ENCODE measurements at places on chromosomes 2 and 18.

DNA sequence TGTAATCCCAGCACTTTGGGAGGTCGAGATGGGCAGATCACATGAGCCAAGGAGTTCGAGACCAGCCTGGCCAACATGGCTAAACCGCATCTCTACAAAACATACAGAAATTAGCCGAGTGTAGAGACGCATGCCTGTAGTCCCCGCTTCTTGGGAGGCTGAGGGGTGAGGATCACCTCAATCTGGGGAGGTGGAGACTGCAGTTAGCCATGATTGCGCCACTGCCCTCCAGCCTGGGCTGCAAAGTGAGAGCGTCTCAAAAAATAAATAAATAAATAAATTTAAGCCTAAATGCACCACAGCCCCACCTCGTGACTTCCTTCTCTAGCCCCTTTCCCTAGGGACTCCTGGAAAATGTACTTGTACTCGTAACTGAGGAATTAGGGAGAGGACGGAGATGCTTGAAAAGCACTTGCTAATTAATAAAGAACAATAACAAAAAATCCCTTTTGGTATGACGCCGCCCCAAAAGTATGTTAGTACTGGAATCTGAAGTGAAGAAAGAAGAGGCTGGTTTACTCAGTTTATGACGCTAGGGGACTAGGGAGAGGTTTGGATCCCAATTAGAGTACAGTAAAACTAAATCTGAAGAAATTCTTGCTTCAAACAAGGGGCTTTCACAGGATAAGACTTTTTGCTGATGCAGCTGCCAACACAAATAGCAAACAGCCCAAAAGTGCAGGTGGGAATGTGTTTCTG, 887 bp upstream of the ZNF396 start:
- no peak for DNase-seq

DNA sequence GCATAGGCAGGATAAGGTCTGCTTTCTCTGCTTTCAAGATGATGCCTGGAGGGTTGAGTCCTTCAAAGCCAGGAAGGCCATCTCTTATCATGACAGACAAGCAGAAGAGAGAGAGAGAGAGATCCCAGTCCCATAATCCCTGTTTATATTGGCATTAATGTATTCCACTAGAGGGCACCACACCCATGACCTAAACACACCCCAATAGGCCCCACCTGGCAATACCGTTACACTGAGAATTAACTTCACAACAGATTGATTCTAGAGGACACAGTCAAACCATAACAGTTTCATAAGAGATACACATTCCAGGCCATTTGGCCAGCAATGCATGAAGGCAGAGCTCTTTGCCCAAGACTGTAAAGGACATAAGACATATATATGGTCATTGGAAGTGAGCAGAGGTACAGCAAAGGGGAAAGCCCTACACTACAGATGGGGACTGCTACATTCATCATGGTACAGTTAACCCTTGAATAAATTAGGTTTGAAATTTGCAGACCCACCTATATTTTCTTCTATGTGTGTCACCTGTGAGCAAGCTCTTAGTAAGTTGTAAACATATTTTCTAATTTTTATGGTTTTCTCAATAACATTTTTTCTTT, 1516.1 kb downstream of the RPIA start:
- peak; percentile 61 for DNase-seq

GRCh38 chr2:37871456-37872191, 53.5 kb upstream of the RMDN2 start:
- no peak for DNase-seq

DNA sequence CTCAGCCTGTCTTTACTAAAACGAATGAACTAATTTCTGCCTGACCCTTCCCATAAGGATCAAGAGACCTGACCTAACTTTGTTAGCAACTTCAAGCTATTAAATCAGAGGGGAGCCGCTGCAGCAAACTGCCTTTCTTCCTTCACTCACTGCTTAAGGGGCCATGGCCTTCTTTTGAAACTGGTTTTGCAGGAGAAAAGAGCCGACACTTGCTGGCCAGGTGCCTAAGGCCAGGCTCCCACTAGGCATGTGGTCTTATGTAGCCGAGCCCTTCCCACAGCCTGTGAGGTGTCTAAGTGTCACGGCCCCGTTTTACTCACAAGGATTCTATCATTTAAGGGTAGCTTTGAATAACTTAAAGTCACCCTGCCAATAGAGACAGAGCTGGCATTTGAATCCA, 130.8 kb downstream of the ZNF236 start:
- no peak for DNase-seq

DNA sequence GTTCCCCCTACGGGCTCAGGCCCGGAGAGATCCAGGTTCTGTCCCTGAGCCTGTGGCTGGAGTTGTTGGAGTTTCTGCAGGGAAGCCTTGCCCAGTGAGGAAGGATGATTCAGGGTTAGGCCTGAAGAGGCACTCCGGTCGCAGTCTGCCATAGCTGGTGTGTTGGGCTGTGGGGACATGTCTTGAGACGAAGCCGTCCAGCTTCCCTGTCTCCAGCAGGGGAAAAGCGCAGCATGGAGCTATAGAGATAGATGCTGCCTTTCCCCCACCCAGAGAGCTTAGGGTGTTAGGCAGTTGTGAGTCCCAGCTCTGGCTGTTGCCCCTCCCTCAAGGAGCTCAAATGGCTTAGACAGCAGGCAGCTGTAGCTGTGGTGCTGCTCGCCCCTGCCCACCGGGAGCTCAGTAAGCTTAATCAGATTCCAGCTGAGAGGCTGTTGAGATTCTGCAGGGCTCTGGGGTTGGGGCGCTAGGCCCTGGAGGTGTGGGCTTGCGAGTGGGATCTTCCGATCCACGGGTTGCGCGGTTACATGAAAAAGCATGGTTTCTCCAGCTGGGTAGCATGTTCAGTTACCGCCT, 103.9 kb downstream of the PMAIP1 start:
- DNase-seq = no peak

GRCh38 chr18:49723648-49724180, 89.6 kb downstream of the ACAA2 start:
- DNase-seq = peak; percentile 75

DNA sequence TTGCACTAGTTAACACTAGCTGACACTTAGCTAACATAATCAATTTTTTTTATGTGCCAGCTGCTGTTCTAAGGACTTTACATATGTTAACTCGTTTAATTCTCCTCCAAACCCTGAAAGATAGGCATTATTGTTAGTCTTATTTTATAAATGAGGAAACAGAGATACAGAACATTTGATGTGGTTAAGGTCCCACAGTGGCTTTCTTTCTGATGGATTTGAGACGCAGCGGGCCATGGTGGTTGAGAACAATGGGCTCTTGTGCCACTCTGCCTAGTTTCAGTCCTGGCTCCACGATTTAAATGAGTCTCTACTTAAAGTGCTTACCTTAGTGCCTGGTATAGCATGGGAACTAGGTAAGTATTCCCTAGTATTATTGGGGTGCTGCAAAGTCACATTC, 201.9 kb upstream of the SPRED2 start:
- DNase-seq = peak; percentile 72

- peak; percentile 62 for DNase-seq
Measured at GRCh38 chr18:8480506-8481328, 128.5 kb upstream of the RAB12 start.

DNA sequence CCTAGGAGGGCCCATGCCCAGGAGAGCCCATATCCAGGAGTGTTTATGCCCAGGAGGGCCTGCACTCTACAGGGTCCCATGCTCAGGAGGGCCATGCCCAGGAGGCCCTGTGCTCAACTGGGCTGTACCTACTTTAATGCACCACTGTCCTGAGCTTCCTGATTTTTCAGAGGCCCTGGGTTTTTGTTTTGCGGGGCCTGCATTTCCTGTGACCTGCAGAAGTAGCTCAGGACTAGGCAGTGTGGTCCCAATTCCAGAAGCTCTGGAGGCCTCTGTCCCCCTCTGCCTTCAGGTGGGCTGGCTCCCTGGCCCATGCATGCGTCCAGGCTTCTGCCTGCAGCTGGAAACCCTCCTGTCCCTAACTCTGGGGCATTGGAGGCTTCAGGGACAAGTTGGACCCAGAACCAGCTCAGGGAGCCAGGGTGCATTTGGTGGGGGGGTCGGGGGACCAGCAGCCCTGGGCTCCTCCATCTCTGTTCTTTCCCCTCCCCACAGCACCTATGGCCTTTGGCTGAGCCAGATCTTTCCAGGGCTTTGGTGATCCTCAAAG, 10.8 kb downstream of the GPR35 start:
- DNase-seq = no peak

- no peak for DNase-seq
Measured at GRCh38 chr2:157413326-157414035, 30.4 kb downstream of the CYTIP start.

- DNase-seq = no peak
Measured at GRCh38 chr2:42249284-42249683, 80.1 kb downstream of the EML4 start.

GRCh38 chr2:210227290-210228088, 2.2 kb upstream of the ACADL start:
- no peak for DNase-seq

GRCh38 chr2:71282493-71282892, 49.1 kb upstream of the ZNF638 start:
- peak; percentile 54 for DNase-seq

GRCh38 chr2:193946806-193947205, 1710.2 kb upstream of the SLC39A10 start:
- no peak for DNase-seq

DNA sequence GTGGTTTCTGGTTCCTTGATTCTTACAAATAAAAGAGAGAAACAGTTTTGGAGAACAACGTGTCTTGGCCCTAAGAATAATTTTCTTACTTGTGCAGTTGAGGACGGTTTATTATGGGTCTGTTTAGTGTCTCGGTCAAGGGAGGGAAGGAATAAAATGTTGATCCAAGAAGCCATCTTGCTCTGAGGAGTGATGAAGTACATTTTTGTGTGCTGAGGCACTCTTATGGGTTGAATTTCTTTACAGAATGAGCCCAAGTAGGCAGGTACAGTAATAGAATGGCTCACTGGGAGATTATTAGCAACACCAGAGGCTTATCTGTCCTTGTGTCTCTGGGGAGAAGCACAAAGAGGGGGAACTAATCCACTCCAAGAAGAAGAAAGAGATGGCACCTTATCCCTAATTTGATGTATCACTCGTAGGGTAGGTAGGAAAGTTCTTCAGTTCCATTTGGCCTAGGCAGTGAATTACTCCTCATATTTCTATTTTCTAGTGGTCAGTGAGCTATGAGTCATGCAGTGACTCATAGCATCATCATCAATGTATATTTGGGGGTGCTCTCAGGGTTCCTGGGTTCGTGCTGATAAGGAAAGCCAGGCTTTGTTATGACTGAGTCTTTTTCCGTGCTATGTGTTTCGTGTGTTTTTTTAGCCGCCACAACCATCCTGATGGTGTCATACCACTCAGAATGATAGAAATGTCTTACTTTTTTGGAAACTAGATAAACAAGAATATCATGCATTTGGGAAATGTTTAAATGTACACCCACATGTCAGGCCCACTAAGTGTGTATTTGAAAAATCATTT, 250.1 kb upstream of the CTAGE1 start:
- peak; percentile 83 for DNase-seq

DNA sequence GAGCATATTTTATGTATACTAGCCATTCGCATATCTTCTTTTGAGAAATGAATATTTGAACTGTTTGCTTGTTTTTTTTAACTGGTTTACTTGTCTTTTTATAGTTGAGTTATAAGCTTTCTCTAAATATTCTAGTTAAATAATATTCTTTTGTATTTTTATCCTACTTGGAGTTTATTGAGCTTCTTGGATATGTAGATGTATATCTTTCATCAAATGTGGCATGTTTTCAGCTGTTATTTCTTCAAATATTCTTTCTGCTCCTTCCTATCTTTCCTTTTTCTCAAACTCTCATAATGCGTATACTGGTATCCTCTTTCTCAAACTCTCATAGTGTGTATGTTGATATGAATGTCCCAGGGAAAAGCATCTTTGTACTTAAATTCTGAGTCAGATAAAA, 100.3 kb upstream of the NCKAP5 start:
- DNase-seq = no peak

DNA sequence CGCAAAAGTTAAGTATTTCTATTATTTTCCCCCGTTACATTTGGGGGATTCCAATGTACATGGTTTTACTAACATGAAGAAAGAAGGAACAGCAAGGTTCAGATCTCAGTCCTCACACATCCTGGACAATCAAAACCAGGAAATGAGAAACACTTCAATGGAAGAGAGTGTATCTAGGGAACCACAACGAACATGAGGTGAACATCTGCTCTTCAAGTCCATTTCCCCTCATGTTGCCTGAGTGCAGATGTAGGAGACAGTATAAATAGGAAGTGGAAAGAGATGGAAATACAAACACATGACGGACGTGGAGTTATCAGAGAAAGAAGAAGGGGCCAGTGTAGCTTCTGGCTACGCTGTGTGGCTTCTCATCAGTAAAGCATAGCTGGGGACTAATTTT, 52.6 kb downstream of the CHN1 start:
- DNase-seq = no peak

GRCh38 chr2:38653715-38654527, 12.0 kb upstream of the GALM start:
- DNase-seq = no peak

DNA sequence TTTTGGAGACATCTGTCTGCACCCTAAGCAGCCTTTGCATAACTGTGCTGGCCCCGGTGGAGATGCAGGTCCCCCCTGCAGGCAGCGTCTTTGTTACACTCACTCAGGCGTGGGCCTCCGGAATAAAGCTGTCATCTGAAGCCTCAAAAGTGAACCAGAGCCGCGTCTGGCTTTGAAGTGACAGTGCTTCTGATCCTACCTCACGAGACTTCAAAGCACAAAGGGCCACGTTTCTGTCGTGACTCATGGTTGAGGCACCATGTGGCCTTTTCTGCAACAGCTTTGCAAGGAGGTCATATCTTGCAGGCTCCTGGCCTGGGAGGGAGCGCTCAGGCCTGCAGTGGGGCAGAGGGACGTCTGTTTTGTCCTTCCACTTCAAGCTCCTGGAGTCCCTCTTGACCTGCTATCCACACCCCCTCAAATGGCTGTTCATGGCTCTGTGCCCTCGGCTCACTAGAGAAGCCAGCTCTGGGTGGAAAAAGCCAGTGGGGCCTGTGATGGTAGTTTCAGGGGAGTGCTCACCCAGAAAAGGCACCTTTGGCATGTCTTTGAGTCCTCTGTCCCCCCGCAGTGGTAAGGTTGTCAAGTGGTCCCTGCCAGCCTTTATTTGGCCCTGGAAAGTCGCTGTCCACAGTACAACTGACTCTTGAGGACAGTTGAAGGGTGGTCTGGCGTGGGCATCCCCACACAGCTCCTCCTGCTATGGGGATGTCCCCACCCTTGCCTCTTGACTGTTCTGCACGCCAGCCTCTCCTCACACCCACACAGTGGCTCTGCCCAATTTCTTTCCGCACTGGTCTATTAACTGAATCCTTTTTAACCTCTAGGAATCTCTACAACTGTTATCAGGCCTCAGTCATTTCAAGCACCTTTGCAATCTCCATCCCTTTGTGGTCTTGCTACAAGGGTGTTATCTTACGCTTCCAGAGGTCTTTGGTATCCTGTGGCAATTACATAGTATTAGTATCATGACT, 19.3 kb downstream of the GPR55 start:
- DNase-seq = peak; percentile 96

GRCh38 chr18:36821681-36822080, 7.1 kb downstream of the TPGS2 start:
- no peak for DNase-seq

- no peak for DNase-seq
Measured at GRCh38 chr2:231110551-231110950, 14.3 kb downstream of the HTR2B start.

- no peak for DNase-seq
Measured at GRCh38 chr18:52150050-52150449, 189.9 kb upstream of the DCC start.

GRCh38 chr18:44079606-44080005, 601.1 kb upstream of the SETBP1 start:
- peak; percentile 2 for DNase-seq

- DNase-seq = no peak
Measured at GRCh38 chr2:238220892-238221521, 17.5 kb upstream of the ILKAP start.

All from SW480 (cell line).